CD4-positive, alpha-beta T cell treated with Interleukin-1 beta for 1 hour (primary cell): ENCODE measurements at places on chromosomes 11 and 22.

- DNase-seq, result no peak
Observed at GRCh38 chr22:36928786-36929535, 15.5 kb downstream of the CSF2RB start.

- no peak for DNase-seq
Observed at GRCh38 chr11:128696941-128697340, 3.1 kb downstream of the FLI1 start.

GRCh38 chr22:39469326-39469680 lies 12.5 kb downstream of the MGAT3 start:
- no peak for DNase-seq

GRCh38 chr11:868802-869201 lies 26.1 kb downstream of the TSPAN4 start:
- no peak for DNase-seq

GRCh38 chr11:102188488-102188887 lies 78.2 kb downstream of the YAP1 start:
- DNase-seq, result no peak

DNA sequence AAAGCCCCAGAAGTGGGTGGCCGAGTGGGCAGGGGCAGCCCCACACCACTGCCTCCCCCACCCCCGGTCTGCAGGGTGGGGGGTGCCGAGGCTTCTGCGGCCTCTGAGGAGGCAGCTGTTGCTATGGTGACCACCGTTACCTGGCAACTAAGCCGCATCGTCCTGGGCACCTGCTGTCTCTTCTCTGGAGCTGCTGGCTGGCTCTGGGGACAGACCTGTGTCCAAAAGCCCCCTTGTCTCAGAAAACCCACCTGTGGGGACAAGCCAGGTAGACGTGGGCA lies 79.9 kb upstream of the PRR5 start:
- peak; percentile 52 for DNase-seq

- no peak for DNase-seq
Observed at GRCh38 chr11:128765571-128766549, 72.0 kb downstream of the FLI1 start.

DNA sequence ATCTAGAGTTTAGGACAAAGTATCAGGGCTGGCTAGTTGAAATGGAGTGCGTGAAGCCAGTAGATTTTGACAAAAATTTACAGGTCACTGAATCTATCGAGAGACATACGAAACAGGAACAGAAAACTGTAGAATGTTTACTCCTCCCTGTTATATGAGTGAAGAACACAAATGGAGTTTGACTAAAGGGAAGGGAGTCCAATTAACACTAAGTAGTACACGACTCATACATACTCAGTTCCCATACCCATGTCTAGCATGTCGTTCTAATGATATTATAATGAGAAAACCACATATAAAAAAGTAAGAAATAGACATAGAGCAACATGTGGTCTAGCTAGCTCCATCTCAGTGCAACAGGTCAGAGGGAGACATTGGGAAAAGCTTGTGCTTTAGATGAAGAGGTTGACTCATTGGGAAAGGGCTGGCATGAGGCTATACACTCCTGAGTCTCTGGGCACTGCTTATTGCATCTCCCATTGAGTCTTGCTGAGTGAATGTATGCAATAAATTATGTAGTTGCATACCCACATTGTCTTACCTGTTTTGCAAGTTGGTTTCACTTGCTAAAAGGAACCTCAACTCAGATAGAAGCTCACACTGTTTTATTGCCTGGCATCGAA lies 43.5 kb downstream of the CD44 start:
- no peak for DNase-seq

GRCh38 chr22:20080776-20081654 lies 974 bp downstream of the DGCR8 start:
- DNase-seq, result no peak

DNA sequence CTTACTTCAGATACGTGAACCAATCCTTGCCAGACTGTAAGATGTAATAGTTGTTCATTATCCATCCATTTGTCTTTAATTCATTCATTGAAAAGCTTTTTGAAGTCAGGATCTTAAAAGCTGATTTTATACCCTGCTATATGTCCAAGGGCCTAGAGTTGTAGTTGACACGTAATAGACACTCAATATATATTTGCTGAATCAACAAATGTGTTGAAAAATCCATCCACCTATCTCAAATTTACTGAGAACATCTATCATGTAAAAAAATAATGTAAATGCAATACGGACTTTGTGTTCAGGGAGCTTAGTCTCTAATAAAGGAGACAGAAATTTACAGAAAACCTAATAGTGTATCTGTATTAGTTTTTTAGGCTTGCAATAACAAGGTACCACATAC lies 521.0 kb downstream of the METTL15 start:
- DNase-seq, result no peak

DNA sequence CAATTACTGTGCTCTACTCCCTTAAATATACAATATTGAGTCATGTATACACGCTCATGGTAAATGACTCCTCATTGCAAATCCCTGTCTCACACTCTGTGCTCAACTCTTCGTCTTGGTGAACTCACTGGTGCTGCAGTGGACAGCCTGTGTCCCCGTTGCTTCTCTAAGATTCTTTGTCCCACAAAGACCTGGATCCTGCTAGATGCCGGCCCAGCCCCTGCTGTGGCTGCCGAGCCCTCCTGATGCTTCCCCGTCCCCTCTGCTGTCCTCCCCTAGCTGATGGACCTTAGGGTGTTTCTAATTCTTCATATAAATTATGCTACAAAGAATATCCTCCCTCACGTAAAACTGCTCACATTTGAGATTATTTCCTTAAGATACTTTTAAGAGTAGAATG lies 5.5 kb downstream of the APOL2 start:
- DNase-seq, result no peak

- peak; percentile 73 for DNase-seq
Observed at GRCh38 chr11:396948-397548, 3.0 kb downstream of the PKP3 start.

- DNase-seq, result no peak
Observed at GRCh38 chr11:35798983-35799382, 136.4 kb downstream of the TRIM44 start.

- DNase-seq, result no peak
Observed at GRCh38 chr11:11148104-11148509, 204.9 kb downstream of the CSNK2A3 start.

DNA sequence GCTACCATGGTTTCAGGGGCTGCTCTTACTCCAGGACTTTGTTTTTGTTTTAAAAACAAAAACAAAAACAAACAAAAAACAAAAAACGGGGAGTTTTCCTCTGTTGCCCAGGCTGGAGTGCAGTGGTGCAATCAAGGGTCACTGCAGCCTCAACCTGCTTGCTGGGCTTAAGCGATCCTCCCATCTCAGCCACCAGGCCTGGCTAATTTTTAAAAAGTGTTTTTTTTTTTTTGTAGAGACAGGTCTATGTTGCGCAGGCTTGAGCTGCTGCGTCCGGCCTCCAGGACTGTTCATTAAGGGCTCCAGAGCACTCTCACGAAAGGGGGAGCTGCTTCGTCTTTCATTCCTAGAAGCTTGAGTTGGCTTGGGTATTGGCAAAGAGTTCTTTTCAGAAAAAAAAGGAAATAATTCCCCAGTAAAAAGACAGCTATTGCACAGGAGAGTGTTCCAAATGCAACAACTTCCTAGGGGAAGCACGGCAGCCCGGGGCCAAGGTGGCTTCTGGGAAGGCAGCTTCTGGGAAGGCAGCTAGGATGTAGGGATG lies 78.5 kb downstream of the NAT10 start:
- no peak for DNase-seq

GRCh38 chr11:70700871-70701270 lies 302.5 kb downstream of the CTTN start:
- no peak for DNase-seq

DNA sequence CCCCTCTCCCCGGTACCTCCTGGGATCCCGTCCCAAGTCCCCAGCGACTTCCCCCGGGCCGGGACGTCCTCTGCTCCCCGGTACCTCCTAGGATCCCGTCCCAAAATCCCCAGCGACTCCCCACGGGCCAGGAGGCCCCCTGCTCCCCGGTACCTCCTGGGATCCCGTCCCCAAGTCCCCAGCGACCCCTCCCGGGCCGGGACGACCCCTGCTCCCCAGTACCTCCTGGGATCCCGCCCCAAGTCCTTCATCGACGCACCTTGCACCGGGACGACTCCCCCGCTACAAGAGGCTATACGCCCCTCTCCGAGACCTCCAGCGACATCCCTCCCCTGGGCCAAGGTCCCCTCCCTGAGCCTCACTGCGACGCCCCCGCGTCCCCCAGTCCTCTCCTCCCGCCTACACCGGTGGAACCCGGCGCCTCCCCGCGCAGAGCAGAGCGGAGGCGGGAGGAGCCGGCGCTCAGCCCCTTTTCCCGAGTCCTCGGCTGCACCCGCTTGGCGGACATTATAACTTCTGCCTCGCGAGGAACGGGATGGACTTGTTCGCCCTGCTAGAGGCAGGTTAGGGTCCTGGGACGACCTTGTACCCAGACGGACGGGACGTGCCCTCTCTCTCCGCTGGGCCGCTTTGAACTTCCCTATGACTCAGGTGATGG lies 912 bp downstream of the KREMEN1 start:
- no peak for DNase-seq

- DNase-seq, result no peak
Observed at GRCh38 chr11:46710821-46711269, 8.2 kb upstream of the F2 start.

DNA sequence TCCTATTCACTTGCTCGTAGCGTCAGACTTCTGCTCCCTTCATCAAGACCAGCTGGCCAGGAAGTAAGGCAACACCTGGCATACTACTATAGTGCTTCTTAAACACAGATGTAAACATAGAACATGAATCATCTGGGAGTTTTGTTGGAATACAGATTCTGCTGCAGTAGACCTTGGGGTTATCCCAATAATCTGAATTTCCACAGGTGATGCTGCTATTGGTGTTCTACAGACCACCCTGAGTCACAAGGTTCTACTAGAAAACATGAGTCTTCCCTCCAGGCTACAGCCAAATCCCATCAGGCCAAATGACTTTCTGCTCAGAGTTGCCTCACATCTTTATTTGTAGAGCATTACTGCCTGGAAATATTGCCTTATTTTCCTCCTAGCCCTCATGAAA lies 175.2 kb downstream of the NELL1 start:
- no peak for DNase-seq

DNA sequence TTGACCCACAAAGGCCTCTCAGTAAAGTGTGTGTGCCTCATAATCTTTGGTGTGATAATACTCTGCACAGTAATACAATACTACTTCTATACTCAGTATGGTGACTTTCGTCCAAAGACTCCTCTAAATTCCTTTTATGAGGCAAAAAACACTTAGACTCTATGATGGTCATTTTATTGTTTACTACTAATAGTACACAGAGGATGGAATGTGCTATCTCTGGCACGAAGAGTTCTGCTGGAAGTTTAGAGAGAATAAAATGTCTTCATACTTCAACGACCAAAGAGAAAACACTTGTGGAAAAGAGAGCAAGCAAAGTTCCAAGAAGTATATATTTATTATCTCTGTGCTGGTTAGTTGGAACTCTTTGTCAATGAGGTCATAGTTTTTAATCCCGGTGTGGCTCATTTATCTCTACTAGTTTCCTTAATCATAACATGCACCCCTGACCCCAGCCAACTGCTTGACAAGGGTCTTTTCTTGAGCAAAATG lies 7.5 kb upstream of the CSTF3 start:
- DNase-seq, result no peak

GRCh38 chr22:46464701-46465344 lies 72.6 kb downstream of the CELSR1 start:
- no peak for DNase-seq

DNA sequence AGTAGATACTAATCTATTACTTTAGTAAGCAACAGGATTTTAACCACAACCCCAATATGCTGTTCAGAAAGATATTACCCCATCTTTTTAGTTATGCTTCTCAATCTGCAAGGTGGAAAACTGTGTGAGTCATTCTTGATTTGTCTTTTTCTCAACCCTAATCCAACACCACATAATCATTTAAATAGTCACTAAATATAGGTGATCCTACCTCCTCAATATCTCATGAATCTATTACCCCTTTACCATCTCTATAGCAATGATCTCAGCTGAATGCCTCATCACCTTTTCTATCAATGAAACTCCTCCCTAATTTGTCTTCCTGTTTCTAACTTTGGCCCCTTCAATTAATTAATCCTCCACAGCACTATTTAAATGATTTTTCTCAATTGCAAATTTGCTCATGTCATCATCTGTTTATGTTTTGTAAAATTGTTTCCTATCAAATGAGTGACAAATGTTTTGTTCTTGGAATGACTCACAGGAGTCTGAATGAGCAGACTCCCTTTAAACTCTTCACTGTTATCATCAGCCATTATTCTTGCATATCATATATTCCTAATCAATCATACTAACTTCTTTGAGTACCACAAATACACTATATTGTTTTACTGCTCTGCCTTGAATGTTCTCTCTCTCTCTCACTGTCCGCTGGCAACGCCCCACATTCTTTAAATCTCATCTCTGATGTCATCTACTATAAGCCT lies 26.1 kb downstream of the SNX19 start:
- DNase-seq, result no peak

- DNase-seq, result no peak
Observed at GRCh38 chr11:104529213-104529612, 365.3 kb upstream of the PDGFD start.

- no peak for DNase-seq
Observed at GRCh38 chr11:2771758-2772466, 72.1 kb upstream of the KCNQ1OT1 start.

DNA sequence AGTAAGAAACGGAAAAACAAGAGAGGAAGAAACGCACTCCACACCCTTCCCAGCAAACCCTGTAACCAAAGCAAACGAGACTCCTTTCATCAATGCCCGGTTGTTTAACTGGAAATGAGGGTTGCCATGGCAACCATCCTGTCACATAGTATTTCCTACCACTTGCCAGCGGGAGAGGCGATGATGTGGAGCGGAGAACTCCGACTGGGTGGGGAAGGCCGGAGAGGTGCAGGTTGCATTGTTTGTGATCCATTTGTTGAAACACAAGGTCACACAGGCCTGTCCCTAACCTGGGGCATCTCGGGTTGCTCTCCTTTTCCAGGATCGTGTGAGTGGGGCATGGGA lies 609.9 kb downstream of the BUD13 start:
- no peak for DNase-seq

DNA sequence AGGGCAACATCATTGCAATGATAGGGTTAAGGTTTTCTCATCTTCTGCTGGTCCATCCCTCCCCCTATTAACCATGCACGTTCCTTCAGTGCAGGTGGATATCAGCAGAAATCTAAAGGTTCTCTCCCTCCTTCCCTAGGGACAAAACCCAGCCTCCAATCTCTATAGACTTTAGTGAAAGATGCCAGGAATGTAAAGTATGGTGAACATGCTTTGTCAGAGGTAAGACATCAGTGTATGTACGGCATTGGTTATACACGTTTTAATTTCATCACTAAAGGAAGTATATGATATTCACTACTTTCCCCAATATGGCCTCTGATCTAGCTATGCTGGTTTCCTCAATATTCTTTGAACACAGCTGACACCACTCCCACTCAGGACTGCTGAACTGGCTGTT lies 81.2 kb upstream of the LDLRAD3 start:
- no peak for DNase-seq

DNA sequence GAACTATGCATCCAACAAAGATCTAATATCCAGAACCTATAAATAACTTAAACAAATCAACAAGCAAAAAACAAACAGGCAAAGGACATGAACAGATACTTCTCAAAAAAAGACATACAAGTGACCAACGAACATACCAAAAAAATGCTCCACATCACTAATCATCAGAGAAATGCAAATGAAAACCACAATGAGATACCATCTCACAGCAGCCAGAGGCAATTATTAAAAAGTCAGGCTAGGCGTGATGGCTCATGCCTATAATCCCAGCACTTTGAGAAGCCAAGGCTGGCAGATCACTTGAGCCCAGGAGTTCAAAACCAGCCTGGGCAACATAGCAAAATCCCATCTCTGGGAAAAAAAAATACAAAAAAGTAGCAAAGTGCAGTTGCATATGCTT lies 10.7 kb downstream of the SAA4 start:
- no peak for DNase-seq

- DNase-seq, result no peak
Observed at GRCh38 chr22:49570032-49570848, 257.4 kb downstream of the BRD1 start.
